Naive thymus-derived CD8-positive, alpha-beta T cell (primary cell): ENCODE measurements at places on chromosomes 16 and 17. TPM values are rescaled to one million over a fixed set of nuclear protein-coding genes. Genes with fewer than 3 reads are reported as not detected.

- H3K36me3 ChIP-seq, result no peaks in the 10 kb centered on the region
- H3K4me1 ChIP-seq, result no peaks in the 10 kb centered on the region
- no peak overlapping the region for H3K27ac ChIP-seq
- DNase-seq, result no peak
- no peak overlapping the region for H3K4me3 ChIP-seq
Measured at GRCh38 chr17:31843070-31843745, 15.8 kb downstream of the COPRS start.

GRCh38 chr16:24611310-24611709 is 71.9 kb downstream of the RBBP6 start:
- H3K4me1 ChIP-seq, result peaks cover 15% of the 10 kb centered on the region
- peaks cover 5% of the 10 kb centered on the region for H3K36me3 ChIP-seq
- H3K27me3 ChIP-seq, result peaks cover 45% of the 10 kb centered on the region
- DNase-seq, result no peak
- no peak overlapping the region for H3K4me3 ChIP-seq

Gene KRT36
- total RNA-seq, result not detected

- peaks cover 29% of the 10 kb centered on the region for H3K4me1 ChIP-seq
- no peak for DNase-seq
- no peak overlapping the region for H3K27ac ChIP-seq
Measured at GRCh38 chr17:82993005-82993404, 86.4 kb upstream of the METRNL start.

DNA sequence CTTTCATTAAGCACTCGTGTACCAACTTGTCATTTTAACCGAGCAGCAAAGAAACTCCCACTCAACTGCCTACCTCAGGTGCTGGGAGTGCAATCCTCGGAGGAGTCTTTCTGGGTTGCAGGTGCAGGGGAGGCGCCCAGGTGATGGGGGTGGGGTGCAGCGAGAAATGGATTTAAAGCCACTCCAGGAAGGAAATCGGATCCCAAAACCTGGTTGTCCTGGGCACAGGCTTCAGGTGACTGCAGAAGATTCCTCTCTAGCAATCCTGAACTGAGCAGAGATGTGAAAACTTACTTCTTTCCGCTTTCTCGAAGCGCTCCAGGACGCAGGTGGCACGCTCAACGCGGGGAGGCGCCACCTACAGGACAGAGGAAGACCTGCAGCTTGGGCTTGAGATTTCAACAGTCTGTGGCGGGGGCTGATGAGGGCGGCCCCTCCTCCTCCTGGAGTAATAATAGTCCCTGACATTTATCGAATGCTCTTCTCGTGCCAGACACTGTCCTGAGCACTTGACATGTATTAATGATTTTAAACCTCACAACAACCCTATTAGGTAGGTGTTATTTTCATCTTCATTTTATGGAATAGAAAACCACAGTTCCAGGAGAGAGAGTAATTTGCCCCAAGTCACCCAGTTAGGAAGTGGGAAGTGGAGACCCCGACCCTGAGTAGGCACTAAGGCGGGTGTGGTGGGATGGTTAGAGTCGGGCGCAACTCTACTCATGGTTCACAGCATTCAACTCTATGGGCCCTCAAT is 27.2 kb upstream of the SKAP1 start:
- peak; percentile 66 for DNase-seq
- no peaks in the 10 kb centered on the region for H3K27me3 ChIP-seq
- H3K36me3 ChIP-seq, result no peaks in the 10 kb centered on the region

GRCh38 chr16:56193951-56194726 is 2.9 kb downstream of the GNAO1 start:
- H3K4me1 ChIP-seq, result peaks cover 23% of the 10 kb centered on the region
- H3K36me3 ChIP-seq, result no peaks in the 10 kb centered on the region
- H3K27ac ChIP-seq, result no peak overlapping the region
- DNase-seq, result peak; percentile 40
- H3K4me3 ChIP-seq, result peak overlapping the region; percentile 63
- H3K27me3 ChIP-seq, result peaks cover 51% of the 10 kb centered on the region

DNA sequence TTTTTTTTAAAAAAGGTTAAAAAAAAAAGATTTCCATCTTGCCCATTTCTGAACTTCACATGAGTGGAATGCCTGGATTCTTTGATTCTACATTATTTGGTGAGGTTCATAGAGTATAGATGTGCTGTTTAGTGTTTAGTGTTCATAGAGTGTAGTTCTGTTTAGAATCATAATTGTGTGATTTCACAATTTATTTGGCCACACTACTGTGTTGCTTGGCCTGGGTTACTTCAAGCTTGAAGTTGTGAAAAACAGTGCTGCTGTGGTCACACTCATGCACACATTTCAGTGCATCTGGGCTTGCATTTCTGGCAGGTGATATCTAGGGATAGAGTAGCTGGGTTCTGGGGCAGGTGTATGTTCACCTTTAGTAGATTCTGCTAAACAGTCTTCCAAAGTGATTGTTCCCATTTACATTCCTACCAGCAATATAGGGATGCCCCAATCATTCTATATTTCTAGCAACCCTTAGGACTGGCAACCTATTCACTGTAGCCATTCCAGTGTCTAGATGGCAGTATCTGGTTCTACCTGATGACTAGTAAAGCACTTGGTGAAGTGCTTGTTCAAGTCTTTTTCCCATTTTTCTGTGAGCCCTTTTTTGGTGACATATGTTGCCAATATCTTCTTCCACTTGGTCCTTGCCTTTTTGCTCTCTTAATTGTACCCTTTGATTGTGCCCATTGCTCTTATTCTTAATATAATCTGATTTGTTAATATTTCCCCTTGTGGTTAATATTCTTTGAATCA is 50.6 kb upstream of the RBFOX3 start:
- no peak for DNase-seq
- H3K4me3 ChIP-seq, result no peak overlapping the region
- peaks cover 44% of the 10 kb centered on the region for H3K27me3 ChIP-seq
- H3K27ac ChIP-seq, result no peak overlapping the region
- peaks cover 16% of the 10 kb centered on the region for H3K4me1 ChIP-seq
- H3K36me3 ChIP-seq, result no peaks in the 10 kb centered on the region

Gene GAST
- total RNA-seq, result not detected

Gene ETV4
- total RNA-seq, result not detected

DNA sequence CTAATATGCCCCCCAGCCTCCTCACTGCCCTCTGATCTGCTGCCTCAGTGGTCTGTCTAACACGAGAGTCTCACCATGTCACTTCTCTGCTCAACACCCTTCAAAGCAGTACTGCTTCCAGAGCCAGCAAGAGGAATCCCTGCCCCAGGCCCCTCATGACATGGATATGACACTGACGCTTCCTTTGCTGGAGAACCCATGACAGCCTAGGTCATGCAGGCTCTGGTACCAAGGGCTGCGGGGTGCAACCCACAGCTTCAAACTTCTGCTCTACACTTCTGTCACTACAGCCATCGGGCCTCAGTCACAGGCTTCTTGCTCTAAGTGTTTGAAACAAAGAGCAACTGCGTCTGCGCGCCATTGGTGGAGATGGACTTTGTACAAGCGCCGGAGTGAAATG is 32.6 kb upstream of the DLX4 start:
- H3K4me1 ChIP-seq, result no peaks in the 10 kb centered on the region
- H3K4me3 ChIP-seq, result no peak overlapping the region
- H3K27me3 ChIP-seq, result peaks cover 4% of the 10 kb centered on the region
- H3K27ac ChIP-seq, result no peak overlapping the region
- no peak for DNase-seq

GRCh38 chr17:6105649-6106007 is 35.4 kb downstream of the WSCD1 start:
- peaks cover 29% of the 10 kb centered on the region for H3K27me3 ChIP-seq
- no peak overlapping the region for H3K4me3 ChIP-seq
- DNase-seq, result no peak
- H3K27ac ChIP-seq, result no peak overlapping the region
- H3K4me1 ChIP-seq, result no peaks in the 10 kb centered on the region

Gene PRSS53
- total RNA-seq, result 11.1 TPM

- no peaks in the 10 kb centered on the region for H3K36me3 ChIP-seq
- no peak overlapping the region for H3K27ac ChIP-seq
- H3K4me1 ChIP-seq, result no peaks in the 10 kb centered on the region
- no peak overlapping the region for H3K4me3 ChIP-seq
- H3K27me3 ChIP-seq, result peaks cover 7% of the 10 kb centered on the region
- no peak for DNase-seq
Measured at GRCh38 chr16:86406056-86406455, 104.3 kb upstream of the FOXF1 start.

Gene RNF222
- 0.18 TPM for total RNA-seq

DNA sequence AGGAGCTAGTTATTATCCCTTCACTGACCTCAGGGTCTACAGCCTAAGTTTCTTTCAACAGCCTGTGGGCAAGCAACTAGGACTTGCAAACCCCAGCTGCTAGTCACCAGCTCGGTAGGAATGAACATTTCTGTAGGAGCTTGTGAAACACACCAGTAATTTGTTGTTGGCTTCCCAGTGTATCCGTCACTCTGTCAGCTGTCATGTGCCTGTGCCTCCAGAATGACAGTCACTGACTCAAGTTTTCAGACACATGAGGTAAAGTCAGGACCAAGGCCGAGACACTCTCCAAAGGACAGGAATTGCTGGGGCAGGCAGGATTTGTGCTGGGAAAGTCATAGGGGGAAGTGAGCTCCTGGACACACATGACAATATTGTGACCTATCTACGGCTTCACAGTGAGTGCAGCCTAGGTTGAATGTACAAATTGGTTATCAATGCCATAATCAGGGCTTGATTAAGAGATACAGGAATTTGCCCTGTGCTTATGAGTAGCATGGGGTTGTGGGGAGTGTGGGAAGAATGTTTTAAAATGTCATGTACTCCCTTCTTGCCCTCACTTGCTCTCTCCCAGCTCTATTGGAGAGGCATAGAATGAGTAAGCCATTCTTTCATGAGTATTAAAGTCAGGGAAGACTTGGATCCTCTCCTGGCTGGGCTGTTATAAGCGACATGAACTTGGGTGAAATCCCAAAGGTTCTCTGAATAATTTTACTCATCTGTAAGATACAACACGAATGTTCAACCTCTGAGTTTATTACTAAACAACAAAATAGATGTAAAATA is 391.4 kb downstream of the UTP18 start:
- no peaks in the 10 kb centered on the region for H3K4me1 ChIP-seq
- no peak overlapping the region for H3K4me3 ChIP-seq
- H3K36me3 ChIP-seq, result no peaks in the 10 kb centered on the region
- H3K27me3 ChIP-seq, result peaks cover 24% of the 10 kb centered on the region
- no peak overlapping the region for H3K27ac ChIP-seq

Gene CD300H
- not detected for total RNA-seq

DNA sequence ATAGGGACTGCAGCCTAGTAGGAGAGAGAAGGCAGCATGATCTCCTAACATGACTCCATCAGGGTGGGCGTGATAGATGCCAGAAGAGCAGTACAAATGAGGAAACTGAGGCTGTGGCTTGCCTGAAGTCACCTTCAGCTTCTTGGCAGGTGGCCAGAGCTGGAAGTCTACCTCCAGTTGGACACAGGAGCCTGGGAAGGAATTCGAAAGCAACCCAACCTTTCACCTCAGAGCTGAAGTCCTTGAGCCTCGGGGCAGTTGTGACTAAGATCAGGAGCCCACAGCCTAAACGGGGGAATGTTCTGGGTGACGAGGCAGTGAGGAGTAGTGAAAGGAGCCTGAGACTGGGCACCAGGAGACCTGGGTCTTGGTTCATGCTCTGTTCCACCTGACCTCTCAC is 9.4 kb upstream of the SLC52A1 start:
- no peak for DNase-seq
- no peaks in the 10 kb centered on the region for H3K27me3 ChIP-seq
- no peaks in the 10 kb centered on the region for H3K36me3 ChIP-seq
- peaks cover 50% of the 10 kb centered on the region for H3K4me1 ChIP-seq

DNA sequence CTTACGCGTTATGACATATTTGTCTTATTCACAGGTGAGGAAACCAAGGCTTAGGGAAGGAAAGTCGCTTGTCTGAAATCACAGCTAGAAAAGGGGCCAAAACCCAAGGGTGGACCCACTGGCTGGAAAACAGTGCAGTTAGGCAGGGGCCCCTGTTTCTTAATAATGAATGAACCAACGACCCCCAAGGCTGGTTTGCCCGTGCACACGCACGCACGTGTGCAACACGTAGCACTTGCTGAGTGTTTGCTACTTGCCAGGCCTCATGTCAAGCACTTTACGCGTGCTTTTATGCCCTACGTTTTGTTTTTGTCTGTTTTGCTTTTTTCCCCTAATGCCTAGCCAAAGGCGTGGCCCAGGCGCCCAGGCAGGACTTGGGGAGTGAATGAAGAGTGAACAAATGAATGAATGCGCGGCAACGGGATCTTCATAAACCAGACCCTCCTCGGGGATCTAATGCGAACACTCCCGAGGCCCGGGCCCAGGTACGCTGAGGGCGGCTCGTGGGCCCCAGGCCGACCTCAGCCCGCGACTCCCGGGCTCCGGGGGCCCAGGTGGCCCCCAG is 571 bp upstream of the USP10 start:
- H3K4me1 ChIP-seq, result peaks cover 10% of the 10 kb centered on the region
- H3K27me3 ChIP-seq, result no peaks in the 10 kb centered on the region
- H3K4me3 ChIP-seq, result peak overlapping the region; percentile 74
- DNase-seq, result no peak
- H3K27ac ChIP-seq, result peak overlapping the region; percentile 77
- H3K36me3 ChIP-seq, result peaks cover 4% of the 10 kb centered on the region

DNA sequence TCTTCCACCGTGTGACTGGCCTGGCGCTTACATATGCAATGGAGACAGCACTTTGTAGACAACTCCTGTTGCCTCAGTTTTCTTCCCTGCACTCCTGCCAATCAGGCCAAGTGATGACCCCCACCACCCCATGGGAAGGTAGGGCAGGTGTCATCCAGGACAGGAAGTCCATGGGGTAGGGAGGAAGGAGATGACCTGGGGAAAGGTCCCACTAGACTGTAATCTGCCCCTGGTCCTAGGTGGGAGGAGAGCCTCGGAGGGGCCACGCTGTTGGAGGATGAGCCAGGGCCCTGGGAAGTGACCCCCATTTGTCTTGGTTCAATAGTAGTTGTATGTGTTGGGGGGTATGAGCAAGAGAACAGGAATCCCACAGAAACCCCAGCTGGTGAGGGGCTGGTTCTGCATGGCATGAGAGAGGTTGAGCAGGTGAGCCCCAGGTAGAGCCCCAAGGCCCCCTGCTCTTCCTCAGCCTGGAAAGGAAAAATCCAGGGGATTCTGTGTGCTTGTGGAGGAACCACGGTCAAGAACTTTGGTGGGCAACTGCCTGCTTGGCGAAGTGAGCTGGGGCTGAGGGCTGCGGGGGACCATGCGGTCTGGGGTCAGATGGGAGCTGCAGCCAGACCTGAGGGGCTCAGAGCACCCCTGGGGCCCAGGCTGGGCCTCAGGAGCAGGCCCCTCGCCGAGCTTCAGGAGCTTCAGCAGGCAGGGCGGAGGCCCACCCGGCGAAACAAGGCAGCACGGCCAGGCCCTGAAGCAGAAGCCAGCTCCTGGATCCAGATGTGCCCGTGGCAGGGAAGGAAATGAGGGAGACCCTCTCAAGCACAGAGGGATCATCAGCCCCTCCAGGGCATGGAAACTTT is 50.7 kb downstream of the NT5M start:
- peaks cover 3% of the 10 kb centered on the region for H3K36me3 ChIP-seq
- no peak overlapping the region for H3K27ac ChIP-seq
- peaks cover 5% of the 10 kb centered on the region for H3K4me1 ChIP-seq
- H3K27me3 ChIP-seq, result no peaks in the 10 kb centered on the region
- no peak for DNase-seq

Gene ABR
- total RNA-seq, result 120 TPM
